ENCODE measurements at places on chromosomes 4 and X.

GRCh38 chr4:95267081-95267480 is 281.7 kb downstream of the UNC5C start:
- DNase-seq: no peak

GRCh38 chr4:131137196-131137595 is 2011.9 kb upstream of the PCDH10 start:
- no peak for DNase-seq

DNA sequence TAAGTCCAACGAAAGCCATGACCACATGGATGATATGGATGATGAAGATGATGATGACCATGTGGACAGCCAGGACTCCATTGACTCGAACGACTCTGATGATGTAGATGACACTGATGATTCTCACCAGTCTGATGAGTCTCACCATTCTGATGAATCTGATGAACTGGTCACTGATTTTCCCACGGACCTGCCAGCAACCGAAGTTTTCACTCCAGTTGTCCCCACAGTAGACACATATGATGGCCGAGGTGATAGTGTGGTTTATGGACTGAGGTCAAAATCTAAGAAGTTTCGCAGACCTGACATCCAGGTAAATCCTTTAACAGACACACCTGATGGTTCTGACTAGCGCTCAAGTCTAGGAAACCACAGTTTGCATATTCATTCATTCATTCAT is 6.0 kb downstream of the SPP1 start:
- no peak for DNase-seq

GRCh38 chr4:8900588-8900987 is 28.9 kb upstream of the HMX1 start:
- DNase-seq: no peak

- DNase-seq: no peak
Measured at GRCh38 chr4:38365261-38365660, 298.7 kb upstream of the KLF3 start.

- no peak for DNase-seq
Measured at GRCh38 chr4:602559-602942, 22.8 kb upstream of the PDE6B start.

GRCh38 chr4:84688605-84689004 is 105.7 kb downstream of the CDS1 start:
- DNase-seq: no peak

DNA sequence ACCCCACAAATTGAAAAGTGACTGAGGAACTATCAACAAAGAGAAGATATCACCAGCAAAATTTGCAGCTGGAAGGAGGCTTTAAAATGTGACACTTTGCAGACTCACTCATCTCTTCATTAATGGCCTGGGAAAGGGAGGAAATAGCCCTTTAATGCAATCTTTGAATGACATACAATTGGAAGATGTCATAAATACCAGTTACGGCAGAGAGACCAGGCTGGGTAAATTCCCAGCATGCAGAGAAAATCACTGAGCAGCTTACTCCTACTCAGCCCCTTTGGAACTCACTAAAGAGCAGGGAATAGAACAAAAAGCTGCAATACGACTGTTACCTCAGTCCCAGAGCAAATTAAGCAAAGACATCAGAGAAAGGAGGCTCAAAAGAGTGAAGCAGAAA is 238.9 kb downstream of the HS3ST1 start:
- no peak for DNase-seq

- no peak for DNase-seq
Measured at GRCh38 chr4:122591196-122591595, 29.7 kb downstream of the IL21 start.

DNA sequence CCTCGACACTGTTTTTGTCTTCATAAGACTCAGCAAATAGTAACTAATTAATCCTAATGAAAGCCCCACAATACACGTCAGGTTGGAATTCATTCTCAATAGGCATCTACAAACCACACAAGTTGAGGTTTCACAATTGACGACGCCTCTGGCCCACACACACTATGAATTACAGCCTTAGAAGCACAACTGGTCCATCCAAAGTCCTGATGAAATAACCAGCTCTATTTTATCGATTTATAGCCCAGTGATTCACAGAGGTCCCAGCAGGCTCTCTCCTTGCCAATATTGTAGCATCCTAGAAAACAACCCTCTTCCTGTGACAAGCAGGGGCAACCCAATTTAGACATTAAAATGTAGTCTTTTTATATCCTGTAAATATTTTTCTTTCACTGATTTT is 112.1 kb downstream of the NR3C2 start:
- DNase-seq: no peak

- DNase-seq: no peak
Measured at GRCh38 chr4:115433491-115433890, 320.1 kb upstream of the NDST4 start.

DNA sequence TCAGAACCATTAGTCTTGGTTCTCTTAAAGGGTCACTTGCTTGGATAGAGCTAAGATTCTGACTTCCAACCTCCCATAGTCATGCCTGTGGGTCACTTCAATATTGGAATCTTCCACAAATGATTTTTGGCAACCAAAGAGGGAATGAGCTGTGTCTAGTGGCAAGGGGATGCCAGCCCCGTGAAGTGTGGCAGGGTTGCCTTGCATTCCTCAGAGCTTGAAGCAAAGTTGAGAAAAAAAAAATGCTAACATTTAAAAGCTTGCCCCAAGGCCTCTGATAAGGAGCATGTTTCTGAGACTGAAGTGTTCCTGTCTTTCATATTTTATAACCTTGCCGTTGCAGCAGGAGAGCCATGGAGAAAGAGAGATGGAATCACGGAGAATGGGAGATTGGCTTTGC is 120.2 kb downstream of the PAPSS1 start:
- DNase-seq: no peak

GRCh38 chr4:176478076-176478475 is 158.3 kb downstream of the SPCS3 start:
- no peak for DNase-seq

DNA sequence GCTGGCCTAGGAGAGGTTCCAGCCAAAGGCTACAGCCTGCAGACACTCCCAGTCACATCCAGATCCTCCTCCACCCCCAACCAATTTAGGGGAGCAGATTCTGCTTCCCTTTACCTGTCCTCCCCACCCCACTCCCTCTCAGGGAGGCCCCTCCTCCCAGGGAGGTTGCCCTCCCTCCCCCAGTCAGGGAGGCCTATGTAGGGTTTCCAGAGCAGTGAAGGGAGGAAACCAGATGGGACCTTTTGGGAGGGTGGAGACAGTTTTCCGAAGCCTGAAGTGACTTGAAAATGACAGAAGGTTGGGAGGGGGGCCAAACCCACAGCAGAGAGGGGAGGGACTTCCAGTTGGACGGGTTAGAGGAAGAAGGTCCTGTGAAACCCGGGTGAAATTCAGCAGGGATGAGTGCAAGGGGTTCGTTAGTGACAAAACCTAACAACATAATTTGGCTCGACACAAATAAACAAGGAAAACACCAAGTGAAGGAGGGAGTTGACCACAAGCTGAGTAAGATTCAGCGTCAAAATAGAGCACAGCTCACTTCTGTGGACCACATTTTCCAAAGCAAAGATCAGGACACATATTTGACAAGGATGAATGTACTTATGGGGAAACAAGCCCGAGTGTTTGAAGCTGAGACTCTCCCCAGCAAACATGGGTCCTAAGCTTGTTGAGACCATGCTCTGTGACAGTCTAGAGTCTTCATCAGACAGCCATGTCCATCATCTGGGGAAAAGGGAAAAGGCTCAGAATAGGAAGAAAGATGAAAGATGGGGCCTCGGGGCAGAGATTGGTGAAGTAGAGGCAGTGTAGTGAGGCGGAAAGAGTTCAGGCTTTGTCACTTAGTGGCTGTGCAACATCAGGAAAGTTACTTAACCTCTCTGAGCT is 46.4 kb downstream of the PRPS1 start:
- no peak for DNase-seq

DNA sequence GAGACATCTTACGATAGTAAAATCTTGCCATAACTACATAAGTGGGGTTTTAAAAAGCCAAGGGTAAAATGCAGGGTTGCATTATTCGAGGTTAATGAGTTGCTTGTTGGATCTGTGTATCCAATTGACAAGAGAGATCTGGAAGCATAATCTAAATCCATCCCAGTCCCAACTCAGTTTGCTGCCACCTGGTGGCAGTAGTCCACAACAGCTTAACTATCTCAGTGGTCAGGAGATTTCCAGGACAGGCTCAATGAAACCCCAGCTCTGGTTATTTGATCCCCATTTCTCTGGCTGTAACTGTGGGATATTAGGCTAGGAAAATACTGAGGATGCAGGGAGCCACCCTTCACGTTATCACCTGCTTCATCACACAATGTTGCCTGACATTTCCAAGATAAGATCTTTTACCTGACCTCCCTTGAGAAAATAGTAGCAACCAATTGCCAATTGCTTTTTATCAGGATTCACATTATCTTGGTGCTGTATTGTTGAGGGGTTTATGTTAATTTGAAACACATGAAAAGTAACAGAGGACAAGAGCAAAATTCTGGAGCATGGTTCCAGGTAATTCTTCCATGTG is 88.2 kb upstream of the TNIP3 start:
- DNase-seq: peak; percentile 55

DNA sequence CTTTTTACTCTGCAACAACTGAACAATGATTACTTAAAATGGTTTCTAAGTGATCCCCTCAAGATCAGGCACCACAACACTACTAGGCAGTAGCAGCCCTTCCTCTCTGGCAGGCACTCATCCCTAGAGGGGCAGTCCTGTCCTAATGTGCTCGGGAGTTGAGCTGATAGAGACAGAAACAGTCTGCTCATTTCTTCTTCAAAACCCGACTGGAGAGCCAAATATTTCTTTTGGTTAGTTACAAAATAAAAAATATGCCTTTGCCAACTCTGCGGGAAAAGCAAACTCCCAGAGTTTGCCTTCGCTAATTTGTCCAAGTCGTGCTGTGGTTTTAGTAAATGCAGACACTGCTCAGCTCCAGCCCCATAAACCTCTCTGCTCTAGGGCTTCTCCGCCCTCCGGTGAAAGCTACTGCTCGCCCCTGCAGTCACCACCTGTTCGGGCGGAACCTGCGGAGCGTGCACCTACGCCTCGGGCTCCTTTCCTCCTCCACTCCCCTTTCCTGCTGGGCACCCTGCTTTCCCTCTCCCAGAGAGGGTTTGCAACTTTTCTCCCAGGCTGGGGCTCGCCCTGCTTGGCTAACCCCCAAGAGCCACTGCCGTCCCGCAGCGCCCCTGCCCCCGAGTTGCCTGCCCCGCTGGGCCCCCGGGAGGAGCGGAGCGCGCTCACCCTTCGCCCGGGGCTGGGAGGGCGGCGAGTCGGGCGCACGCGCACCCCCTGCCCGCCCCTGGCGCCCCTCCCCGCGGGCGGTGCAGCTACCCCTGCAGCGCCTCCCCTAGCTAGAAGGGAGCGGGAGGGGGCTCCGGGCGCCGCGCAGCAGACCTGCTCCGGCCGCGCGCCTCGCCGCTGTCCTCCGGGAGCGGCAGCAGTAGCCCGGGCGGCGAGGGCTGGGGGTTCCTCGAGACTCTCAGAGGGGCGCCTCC is at the start of gene NPNT:
Gene NPNT, plus strand, starts transcription at position 812 of the 923 bp plus-strand sequence. CDS start 182 bp downstream, outside the sequence.
- DNase-seq: peak; percentile 83

DNA sequence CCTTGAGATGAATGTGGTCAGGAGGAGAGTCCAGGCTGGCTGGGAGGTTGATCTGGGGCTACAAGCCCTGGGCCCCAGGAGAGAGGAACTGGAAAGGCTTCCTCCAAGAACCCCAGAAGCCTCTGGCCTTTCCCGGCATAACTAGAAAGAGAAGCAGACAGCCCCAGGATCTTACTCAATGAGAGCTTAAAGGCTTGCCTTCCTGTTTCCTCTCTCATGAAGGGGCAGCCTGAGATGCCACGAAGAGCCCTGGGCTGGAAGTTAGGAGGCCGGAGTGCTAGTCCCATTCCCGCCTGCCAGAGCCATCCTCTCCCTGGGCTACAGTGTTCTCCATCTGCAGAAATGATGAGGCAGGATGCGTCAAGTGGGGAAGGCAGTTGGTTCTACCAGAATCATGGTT is 20.1 kb upstream of the XPNPEP2 start:
- no peak for DNase-seq

GRCh38 chrX:112609631-112610030 is 70.1 kb downstream of the LHFPL1 start:
- DNase-seq: no peak

DNA sequence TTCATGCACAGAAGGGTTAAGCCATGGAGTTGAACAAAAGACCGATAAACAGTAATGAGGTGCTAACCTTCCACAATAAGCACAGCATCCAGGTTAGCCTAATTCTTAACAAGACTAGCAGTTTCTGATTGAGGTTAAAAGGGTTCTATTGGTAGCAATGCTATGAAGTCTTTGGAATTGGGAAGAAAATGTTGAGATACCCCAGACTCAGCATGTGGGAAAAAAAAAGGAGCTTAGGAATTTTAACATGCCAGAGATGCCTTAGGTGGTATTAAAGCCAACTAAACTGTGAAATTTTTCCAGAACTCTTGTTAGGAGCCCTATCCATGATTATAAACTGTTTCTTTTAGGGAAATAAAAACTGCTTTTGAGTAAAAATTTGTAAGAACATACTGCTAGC is 391.7 kb downstream of the GABRG1 start:
- no peak for DNase-seq

- no peak for DNase-seq
Measured at GRCh38 chrX:11386812-11387211, 93.6 kb downstream of the AMELX start.

DNA sequence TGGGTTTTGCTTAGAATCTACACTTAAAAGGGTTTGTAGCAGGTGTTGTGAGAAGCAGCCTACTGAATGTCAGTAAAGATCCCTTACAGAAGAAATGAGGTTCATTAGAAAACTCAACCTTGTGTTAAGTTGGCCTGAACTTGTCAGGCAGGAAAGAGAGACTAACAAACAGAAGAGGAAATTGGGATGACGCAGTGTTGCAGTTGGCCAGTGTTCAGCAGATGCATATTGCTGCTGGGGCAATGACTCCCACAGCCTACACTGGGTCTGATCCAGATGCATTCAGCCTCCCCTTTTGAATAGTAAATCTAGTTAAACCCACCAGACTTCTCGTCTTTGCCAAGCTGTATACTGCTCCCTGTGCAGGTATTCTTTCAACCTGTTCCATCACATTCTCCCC is 409.4 kb downstream of the UBE2NL start:
- no peak for DNase-seq

DNA sequence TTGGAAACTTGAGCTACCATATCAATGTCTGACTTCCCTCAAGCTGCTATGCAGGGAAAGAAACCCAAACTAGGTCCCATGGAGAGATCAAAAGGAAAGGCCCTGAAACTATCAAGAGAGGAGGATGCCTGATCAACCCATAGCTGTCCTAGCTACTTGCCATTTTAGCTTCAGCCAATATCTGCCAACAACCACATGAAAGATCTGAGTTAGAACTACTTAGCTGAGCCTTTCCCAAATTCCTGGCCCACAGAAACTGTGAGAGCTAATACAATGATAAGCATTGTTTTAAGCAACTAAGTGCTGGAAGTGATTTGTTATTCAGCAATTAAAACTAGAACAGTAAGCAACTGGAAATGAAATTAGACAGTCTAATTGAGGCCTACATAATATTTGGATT is 6.3 kb upstream of the ARHGEF38 start:
- DNase-seq: no peak

DNA sequence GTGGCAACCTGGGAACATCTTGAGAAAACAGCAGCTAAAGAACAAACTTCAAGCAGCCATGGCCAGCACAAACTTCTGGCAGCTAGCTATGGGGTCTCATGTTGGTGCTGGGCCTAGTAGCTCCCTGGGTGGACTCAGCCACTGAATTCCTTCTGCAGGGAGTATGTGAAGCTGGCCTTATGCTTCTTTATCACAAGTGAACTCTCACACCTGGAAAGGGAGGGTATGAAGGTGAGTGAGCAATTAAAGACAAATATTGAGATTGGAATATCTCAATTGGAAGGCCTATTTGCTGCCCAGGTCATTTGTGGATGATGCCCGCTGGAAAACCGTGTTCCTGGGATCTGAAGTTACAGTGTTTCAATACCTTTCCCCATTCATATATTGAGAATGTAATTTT is 153.3 kb upstream of the RPS6KA3 start:
- DNase-seq: no peak

- no peak for DNase-seq
Measured at GRCh38 chrX:68682790-68683189, 35.3 kb downstream of the STARD8 start.
